ENCODE measurements at places on chromosomes 7 and 10.

GRCh38 chr7:101538596-101539459, 90.3 kb downstream of the MYL10 start:
- DNase-seq, result peak; percentile 84

DNA sequence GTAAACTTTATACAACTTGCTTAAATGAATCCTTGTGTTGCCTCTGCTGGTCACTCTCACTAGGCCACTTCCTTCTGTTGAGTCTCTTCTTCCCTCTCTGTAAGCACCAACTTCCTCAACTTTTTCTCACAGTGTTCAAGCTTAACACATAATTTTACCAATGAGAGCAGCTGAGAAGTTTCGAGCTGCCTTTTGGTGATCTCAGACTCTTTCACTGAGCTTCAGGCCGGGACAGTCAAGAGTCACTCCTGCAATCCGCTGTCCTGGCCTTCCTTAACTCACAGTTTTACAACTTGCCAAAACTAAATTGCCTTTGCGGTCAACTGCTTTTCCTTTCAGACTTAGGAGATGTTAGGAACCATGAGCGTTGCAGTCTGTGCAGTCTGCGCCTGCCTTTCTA, 47.4 kb downstream of the PRPF18 start:
- DNase-seq, result no peak

- no peak for DNase-seq
Measured at GRCh38 chr10:6516929-6517284, 63.2 kb downstream of the PRKCQ start.

DNA sequence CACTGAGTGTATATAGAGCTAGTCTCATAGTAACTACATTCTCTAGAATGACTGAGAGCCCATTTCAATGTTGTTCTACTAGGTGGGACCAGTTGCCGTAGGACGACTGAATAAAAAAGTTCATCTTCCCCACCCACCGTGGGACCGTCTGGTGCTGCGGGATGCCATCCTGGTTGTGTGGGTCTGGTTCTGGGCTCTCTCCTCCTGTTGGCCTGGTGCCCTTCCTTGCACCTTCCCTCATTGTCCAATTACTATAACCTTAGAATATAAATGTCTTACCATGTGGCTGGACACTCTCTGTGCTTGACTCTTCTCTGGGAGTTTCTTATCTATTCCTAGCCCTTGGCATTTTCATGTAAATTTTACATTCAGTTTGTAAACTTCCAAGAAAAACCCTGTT, 344.4 kb downstream of the TCERG1L start:
- DNase-seq, result no peak

GRCh38 chr10:70286616-70287015, 2.8 kb upstream of the NPFFR1 start:
- no peak for DNase-seq

GRCh38 chr10:67487906-67488619, 207.9 kb downstream of the CTNNA3 start:
- no peak for DNase-seq
